ENCODE measurements at places on chromosomes 6 and 20.

GRCh38 chr6:41426888-41427641, 91.7 kb downstream of the NCR2 start:
- DNase-seq: no peak

- no peak for DNase-seq
Measured at GRCh38 chr6:82095091-82095490, 152.5 kb downstream of the IBTK start.

- DNase-seq: no peak
Measured at GRCh38 chr20:18466574-18466893, 296 bp downstream of the DZANK1 start.

DNA sequence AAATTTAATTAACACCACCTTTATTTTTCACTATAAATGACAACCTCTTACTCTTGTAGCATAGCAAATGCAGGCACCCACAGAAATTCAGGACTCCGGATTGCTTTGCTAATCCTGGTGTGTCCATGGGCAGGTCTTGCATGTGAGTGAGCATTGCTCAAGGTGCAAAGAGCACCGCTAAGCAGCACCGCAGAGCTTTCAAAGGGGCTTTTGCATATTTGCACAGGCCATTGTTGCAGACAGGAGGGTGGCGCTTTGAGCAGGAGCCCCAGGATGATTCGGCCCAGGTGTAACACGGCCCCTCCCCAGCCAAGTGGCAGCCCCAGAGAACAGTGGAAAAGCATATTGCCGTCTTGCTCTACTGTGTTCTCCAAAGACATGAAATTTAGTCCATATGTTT, 293.2 kb downstream of the NRN1 start:
- DNase-seq: no peak
